Omental fat pad (tissue), 4 donors: ENCODE measurements at places on chromosomes 1 and 21. TPM values are rescaled to one million over a fixed set of nuclear protein-coding genes. Genes with fewer than 3 reads are reported as not detected.

- DNase-seq: no peak
These were observed 5.2 kb downstream of the APP start for GRCh38 chr21:26165331-26165730.

- DNase-seq: no peak
These were observed 13.0 kb upstream of the ACBD6 start for GRCh38 chr1:180515364-180515763.

- no peak for DNase-seq
These were observed 78.6 kb upstream of the ACTL8 start for GRCh38 chr1:17676387-17677060.

DNA sequence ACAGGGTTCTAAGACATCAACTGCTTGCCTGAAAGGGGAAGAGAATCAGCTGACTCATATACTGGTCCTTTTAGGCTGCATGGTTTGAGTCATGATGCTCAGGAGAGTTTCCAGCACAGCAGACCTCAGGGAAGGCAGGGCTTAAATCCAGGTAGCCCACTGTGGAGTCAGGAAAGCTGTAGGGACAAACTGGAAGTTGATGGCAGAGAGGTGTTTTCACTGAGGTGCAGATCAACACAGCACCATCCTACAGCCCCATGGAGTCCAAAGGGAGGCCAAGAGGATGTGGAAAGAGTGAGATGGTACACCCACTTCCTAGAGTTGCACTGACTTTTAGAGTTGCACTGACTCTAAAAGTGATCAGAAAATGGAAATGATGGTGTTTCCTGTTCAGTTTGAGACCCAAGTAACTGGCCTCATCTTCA, 252.4 kb upstream of the DUSP10 start:
- DNase-seq: no peak

DNA sequence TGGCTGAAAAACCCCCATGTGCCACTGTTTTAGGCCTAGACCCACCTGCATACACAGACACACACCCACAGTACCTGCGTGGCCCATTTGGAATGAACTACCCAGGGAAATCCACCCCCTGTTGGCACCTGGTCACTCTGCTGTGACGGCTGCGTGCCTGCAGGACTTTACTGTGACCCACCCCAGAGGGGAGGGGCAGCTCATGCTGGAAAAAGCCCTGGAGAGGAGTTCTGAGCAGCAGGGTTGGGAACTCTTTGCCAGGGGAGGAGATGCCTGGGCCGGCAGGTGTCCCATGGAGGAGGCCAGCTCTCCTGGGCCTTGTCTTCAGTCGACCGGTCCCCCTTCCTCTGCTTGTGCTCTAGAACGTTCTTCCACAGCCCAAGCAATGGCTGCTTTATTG, 87.3 kb upstream of the CSF3R start:
- DNase-seq: no peak

DNA sequence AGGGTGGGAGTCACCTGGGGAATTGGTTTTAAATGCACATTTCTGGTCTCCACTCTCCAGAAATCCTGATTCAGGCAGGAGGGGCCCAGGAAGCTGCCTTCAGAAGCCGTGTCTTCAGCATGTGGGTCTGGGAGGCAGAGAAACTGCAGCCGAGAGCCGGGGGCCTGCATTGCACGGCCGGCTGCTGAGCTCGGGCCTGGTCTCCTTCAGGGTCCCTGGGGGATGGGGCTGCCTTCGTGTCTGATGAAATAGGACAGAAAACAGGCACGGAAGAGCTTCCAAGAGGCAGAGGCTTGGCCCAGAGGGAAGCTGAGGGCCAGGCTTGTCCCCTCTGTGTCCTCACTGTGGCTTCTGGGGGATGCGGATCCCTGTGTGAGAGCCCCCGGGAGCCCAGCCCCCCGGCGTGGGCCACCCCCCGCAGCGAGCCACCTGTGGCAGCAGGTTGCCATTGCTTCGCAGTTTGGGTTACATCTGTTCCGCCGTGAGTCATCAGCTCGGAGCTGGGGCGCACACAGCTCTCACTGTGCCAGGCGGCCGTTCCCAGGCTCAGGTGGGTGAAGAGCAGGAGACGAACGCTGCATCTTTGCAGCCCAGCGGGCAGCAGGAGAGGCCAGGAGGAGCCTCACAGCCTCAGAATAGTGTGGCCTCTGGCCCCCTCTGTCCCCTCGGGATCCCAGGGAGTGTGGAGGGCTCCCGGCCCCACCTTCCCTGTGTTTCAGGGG, 72.4 kb downstream of the AJAP1 start:
- DNase-seq: no peak

GRCh38 chr1:46643368-46643775, 24.8 kb downstream of the ATPAF1 start:
- no peak for DNase-seq

The ELF3 gene
- 0.47 TPM for total RNA-seq

DNA sequence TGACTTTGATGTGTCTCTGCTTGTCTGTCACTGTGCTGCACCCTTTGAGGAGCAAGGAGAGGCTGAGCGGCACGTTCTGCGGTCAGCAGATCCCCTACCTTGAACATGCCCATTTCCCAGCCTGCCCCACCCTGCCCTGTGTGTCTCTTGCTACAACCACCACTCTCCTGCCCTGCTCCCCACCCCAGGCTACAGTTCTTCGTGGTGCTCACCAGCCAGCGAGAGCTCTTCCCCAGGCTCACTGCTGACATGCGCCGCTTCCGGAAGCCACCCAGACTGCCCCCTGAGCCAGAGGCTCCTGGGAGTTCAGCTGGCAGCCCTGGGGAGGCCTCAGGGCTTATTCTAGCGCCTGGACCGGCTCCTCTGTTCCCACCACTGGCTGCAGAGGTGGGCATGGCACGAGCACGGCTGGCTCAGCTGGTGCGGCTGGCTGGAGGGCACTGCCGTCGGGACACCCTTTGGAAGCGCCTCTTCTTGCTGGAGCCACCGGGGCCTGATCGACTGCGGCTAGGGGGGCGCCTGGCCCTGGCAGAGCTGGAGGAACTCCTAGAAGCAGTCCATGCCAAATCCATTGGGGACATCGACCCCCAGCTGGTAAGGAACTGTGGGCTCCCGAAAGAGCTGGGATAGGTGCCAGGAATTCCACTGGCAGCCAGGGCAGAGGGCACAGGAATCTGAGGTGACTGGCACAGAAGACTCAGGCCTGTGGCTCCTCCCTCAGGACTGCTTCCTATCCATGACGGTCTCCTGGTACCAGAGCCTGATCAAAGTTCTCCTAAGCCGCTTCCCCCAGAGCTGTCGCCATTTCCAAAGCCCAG, 5.6 kb downstream of the HYI start:
- no peak for DNase-seq

GRCh38 chr1:158692356-158692755, 5.8 kb upstream of the SPTA1 start:
- no peak for DNase-seq
